ENCODE measurements at places on chromosomes 4 and X.

DNA sequence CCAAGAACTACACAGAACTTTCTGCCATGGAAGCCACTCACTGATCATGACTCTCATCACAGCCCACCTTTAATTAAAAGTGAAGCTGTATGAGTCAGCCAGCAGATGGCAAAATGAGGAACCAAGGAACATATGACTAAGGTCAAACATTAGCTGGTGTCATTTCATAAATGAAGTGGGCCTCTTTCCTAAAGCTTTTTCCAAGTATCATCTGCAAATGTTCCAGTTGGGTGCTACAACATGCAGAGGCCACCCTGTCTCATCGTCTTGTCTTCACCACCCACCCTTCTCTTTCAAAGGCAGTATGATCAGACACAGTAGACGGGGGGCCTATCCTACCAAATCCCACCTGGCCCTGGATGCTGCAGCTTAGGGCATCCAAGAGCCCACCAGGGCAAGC lies 9.2 kb upstream of the EOLA1 start:
- DNase-seq, result no peak

DNA sequence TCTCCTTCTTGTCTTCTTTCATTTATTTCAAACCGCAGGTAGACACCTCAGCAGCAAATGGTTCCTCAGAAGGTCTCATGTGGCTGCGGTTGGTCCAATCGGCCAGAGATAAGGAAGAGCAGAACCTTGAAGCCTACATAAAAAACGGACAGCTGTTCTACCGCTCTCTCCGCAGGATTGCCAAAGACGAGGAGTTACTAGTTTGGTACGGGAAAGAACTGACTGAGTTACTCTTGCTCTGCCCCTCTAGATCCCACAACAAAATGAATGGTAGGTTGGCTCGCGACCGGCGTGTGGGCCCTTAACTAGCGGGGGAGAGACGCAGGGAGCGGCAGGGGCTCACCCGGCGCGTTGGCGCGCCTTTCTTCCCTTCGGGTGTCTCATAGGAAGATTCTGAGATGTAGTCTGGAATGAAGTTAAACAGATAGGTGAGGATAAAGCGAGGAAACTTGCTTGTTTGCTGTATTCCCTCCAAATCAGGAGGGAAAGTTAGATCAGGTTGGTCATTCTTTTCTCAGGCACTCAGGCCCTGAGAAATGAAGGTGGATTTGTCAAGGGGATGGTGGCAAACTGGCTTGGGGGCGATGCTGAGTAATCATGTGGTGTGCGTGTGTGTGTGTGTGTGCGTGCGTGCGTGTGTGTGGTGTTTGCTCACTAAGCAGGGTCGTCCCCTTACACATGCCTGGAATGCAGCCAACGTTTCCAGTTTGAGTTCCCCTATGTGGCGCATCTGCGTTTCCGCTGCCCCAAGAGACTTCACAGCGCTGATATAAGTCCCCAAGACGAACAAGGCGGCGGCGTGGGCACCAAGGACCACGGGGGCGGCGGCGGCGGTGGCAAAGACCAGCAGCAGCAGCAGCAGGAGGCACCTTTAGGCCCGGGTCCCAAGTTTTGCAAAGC lies 4.2 kb downstream of the PRDM8 start:
- no peak for DNase-seq

- DNase-seq, result no peak
Measured at GRCh38 chr4:43348591-43348990, 456.1 kb downstream of the GRXCR1 start.

- no peak for DNase-seq
Measured at GRCh38 chr4:112266823-112267222, 18.9 kb downstream of the TIFA start.

- no peak for DNase-seq
Measured at GRCh38 chrX:120793098-120793497, 82.6 kb downstream of the CT47B1 start.

- no peak for DNase-seq
Measured at GRCh38 chr4:169437299-169438047, 166.7 kb upstream of the SH3RF1 start.

DNA sequence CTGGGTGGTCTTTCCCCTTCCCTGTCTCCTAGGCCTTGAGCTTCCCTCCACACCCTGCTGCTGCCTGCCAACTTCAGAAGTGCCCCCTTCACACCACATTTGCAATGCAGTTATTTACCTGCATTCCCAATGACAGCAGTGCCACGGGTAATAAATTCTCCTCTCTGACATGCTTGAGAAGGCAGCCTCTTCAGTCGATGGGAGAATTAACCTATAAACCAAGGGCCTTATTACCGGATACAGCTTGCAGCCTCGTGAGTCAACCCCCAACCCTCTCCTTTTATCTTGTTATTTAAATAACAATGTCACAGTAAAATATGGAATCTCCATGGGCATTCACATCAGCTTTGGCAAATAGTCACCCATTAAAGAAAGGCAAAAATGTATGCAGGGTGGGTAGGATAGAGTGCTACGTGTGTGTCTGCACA lies 34.7 kb upstream of the LGI2 start:
- no peak for DNase-seq

- no peak for DNase-seq
Measured at GRCh38 chr4:183657564-183657963, 1.4 kb downstream of the RWDD4 start.

DNA sequence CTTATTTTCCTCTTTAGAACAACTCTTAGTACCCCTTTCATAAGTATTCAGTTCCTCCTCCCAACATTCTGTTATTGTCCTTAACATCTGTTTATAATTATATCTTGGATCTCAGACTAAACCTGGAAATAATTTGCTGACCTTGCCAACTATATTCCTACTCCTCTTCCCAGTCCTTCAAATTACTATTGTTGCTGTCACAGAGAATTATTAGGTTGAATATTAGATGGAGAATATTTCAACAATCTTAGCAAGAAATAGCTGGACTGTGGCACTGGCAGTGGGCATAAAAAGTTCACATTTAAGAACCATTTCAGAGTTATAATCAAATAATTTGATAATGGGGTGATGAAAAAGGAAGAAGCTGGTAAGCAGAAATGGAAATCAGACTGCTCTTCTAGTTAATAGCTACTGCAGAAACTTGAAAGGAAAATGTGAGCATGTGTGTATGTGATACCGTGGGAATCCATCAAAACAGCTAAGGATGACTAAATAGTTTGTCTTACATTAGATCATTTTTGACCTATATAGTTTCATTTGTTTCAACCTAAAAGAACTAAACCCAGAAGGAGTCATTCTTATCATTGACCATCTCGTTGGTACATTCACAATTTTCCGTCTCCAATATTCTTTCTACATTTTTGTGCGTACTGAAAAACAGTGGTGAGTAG lies 43.3 kb upstream of the PRDM8 start:
- peak; percentile 8 for DNase-seq

- no peak for DNase-seq
Measured at GRCh38 chrX:98646351-98646750, 1762.6 kb downstream of the RPA4 start.

Measured in DMS 273 treated with DMSO at 0.1 percent for 48 hours (cell line).